ENCODE measurements at places on chromosomes 2 and 18.
A peak's percentile ranks its signal among the peaks of the same experiment; 100 is the strongest.

GRCh38 chr2:9950521-9951271 is 797 bp upstream of the GRHL1 start:
- peak; percentile 47 for DNase-seq

GRCh38 chr2:40038646-40039045 is 259.6 kb upstream of the THUMPD2 start:
- DNase-seq, result no peak

DNA sequence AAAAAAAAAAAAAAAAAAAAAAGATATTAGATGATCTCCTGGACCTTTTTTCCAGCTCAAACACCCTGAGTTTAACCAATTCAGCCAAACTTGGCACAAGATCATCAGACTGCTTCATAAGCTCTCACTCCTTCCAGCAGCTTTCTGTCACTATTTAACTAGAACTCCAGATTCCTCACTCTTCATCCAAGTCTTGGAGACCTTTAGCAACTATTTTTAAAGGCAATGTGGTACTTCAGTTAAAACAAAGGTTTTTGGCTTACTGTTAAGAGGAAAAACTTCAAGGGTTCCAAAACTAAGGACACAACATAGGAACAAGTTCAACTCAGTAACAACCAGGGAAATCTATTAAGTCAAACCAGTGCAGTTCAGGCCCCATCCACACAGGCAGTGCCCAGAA is 23.2 kb downstream of the LAMA1 start:
- no peak for DNase-seq

DNA sequence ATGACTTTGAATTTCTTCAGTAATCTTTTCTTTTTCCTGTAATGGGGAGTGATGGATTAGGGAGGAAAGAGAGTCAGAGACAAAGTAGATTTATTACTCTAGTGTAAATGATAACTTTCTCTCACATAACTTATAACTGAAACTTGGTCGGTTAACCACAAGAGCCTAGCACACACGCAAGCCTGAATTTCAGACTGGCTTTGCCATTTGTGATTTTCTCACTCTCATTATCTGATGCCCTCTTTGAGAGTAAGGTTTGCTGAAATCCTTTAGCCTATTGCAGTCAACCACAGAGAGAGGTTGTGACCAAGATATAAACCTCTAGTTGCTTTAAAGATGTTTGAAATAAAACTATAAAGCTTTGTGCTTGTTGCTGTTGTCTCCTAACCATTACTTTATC is 117.9 kb upstream of the NETO1 start:
- no peak for DNase-seq

GRCh38 chr2:230877759-230878598 is 13.2 kb downstream of the ITM2C start:
- DNase-seq, result peak; percentile 61

- DNase-seq, result no peak
Observed at GRCh38 chr2:133437492-133437891, 130.8 kb downstream of the NCKAP5 start.

- DNase-seq, result no peak
Observed at GRCh38 chr2:239876271-239876947, 148.7 kb downstream of the NDUFA10 start.

DNA sequence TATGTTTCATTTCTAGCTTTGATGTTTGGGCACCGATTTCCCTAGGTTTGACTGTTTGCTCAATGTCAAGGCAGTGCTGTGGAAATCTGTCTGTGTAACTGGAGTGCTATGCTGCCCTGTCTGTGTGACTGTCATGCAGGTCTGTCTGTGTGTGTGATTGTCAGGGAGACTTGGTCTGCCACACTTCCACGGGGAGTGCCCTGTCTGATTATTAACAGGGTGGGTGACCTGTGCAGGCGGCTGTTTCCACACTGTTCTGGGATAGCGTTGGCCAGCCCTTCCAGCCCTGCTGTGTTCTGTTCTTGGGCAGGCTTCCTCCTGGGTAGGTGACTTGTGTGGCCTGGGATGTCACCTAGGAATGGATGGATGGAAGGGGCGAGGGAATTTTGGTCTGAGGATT is 85.3 kb downstream of the FHOD3 start:
- DNase-seq, result no peak

GRCh38 chr18:34297287-34297686 is 72.6 kb upstream of the NOL4 start:
- no peak for DNase-seq

- no peak for DNase-seq
Observed at GRCh38 chr2:137925599-137925998, 38.7 kb upstream of the HNMT start.

GRCh38 chr2:58680755-58681310 is 439.7 kb upstream of the FANCL start:
- DNase-seq, result no peak

- DNase-seq, result no peak
Observed at GRCh38 chr2:109000738-109001137, 11.7 kb upstream of the EDAR start.

GRCh38 chr2:182649316-182649715 is 66.7 kb upstream of the DNAJC10 start:
- no peak for DNase-seq

DNA sequence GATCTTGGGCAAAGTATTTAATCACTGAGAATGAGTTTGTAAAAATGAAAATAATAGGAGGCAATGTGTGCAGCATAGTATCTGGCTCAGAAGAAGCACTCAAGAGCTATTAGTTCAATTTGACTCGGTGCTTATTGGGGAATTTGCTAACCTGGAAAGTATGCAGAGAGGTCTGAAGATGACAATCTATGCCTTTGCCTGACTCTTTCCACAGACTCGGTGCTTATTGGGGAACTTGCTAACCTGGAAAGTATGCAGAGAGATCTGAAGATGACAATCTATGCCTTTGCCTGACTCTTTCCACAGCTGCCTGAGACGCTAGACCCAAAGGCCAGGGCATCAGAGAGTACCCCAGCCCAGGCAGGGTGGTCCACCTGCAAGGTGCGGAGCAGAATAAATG is 12.2 kb upstream of the SH3BP4 start:
- DNase-seq, result no peak

DNA sequence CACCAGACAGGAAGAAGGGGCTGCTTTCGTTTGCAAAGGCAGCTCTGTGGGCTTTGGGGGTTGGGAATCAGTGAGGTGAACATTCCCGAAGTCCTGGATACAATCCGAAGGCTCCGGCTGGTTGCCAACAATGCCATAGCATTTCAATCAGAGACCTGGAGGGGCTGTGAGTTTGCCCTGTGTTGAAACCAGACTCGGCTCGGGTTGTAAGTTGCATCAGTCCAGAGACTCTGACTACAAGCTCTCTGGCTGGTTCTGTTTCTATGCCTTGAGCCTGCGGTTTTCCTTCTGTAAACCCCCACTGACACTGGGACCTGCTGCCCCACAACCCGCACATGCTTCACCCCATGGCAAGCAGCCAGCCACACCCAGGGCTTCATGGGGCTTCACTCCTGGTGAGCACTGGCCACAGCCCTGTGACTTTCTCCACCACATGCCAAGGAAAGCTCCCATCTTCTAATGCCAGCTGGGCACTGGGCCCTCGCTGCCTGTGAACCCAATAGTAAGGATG is 85.7 kb upstream of the ODC1 start:
- DNase-seq, result no peak

DNA sequence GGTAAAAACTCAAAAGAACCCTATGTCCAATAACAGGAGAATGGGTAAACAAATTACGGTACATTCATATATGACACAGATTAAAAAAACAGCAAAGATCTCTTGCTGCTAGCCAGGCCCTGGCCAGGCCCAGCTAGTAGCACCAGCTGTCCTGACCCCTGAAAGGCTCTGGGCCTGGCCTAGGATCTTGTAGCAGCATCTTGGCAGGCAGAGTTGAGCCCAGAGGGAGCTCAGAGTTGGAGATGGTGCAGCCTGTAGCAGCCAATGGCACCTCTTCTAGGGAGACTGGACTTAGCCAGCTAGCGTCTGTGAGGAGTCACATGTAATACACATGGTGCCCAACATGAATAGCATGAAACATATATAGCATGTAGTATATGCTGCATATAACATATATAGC is 69.1 kb downstream of the HS6ST1 start:
- DNase-seq, result no peak

GRCh38 chr2:50515638-50516037 is 516.3 kb downstream of the NRXN1 start:
- no peak for DNase-seq

- no peak for DNase-seq
Observed at GRCh38 chr2:170161516-170162270, 16.3 kb upstream of the MYO3B start.

- DNase-seq, result no peak
Observed at GRCh38 chr2:62727876-62728566, 22.5 kb downstream of the EHBP1 start.

GRCh38 chr2:110788976-110789375 is 56.6 kb downstream of the ACOXL start:
- DNase-seq, result no peak

- DNase-seq, result no peak
Observed at GRCh38 chr2:152201466-152201830, 25.9 kb upstream of the STAM2 start.

DNA sequence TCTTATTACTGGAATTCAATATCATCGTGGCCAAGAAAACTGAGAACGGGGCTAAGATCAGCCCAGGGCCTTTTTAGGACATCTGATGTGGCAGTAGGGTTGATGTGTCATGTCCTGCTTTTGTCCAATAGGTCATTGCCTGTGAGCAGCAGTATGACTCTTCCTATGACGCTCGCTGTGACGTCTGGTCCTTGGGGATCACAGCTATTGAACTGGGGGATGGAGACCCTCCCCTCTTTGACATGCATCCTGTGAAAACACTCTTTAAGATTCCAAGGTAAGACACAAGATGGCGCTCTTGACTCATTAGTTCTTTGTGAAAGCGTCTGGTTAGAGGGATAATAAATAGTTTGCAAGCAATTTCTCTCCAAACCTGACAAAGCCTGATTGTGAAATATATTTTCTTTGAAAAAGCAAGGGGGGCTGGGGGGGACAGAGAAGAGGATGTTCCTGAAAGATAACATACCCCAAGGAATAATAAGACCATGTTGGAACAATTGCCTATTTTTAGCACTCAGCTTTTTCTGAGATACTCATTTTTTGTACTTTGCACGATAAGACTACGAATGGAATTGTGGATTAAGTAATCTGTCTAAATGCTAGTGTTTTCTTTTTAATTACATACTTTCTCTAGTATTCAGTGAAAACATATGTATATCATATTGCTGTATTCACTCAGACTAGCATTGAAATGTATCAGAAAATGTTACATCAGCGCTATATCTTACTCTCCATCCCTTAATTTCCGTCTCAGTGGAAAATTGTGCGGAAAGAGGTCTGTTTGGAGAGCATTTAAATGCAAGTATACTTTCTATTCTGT is 58.1 kb downstream of the MYO3B start:
- DNase-seq, result peak; percentile 46

GRCh38 chr2:175168564-175168945 is 552 bp upstream of the ATF2 start:
- no peak for DNase-seq

GRCh38 chr2:184472481-184472880 is 125.8 kb upstream of the ZNF804A start:
- DNase-seq, result no peak

DNA sequence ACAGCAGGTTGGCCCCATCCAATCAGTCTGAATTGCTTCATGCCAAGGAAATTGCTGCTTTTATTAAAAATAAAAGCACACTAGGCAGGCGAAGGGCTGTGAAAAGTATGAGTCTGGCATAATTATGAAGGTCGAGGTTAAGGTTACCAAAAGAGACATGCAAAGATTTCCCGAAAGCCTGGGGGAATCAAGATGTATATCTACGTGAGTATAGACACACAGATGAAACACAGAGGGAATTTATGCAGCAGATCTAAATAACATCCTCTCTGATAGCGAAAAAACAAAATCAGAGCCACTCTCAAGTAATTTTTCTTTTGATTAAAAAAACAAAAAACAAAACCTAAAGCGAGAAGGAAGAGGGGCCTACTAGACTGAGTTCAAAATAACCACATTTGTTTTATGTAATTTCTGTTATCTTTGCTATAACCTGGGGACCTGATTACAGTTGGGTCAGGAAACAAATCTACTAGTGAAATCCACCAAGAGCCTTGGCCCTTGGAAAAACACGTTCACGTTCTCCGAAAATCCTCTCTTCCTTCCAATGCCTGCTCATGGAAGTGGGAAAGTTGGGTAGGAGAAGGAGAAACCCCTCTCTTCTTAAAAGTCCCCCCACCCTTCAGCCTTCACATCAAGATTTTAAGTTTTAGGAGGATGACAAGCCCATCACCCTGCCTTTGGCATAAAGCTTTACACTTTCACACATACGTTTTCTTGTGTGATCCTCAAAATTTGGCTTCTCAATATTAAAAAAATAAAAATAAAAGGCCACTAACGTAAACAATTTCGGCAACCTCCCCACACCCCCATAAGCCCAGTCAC is 1.4 kb downstream of the AAK1 start:
- DNase-seq, result no peak

DNA sequence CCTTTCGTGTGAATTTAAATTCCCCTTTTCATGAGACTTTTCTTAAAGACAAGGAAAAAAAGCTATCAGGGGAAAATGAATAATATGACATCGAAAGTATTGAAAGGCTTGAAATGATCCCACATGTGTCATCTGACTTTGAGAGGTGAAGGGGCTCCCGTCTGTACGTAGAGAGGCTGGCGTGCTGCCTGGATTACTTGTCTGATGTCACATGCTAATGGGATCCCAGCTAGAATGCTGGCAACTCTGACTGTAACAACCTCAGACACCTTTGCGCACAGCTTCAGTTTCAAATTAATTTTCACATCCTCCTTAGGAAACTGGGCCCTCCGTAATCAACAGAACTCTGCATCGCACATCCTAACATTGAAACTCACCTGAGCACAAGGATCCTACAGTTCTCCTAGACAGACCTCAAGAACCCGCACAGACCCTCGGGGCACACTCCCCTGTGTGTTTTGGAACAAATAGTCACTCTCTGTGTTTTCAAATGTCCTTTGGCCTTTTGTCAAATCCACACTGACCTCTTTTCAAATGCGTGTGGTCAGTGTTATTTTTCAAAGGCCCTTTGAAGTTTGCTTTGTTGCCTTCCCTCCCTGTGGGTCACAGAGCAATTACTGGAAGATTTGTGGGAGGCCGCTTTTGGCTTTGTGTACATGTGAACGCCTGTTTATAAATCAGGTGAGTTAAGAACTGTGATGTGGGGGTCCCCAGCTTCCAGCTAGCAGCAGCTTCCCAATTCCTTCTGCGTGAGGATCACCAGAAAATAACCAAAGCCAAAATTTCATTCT is 65.9 kb downstream of the IL1R2 start:
- no peak for DNase-seq
